ENCODE measurements at places on chromosomes 5 and 9. TPM values are rescaled to one million over a fixed set of nuclear protein-coding genes. Genes with fewer than 3 reads are reported as not detected.

DNA sequence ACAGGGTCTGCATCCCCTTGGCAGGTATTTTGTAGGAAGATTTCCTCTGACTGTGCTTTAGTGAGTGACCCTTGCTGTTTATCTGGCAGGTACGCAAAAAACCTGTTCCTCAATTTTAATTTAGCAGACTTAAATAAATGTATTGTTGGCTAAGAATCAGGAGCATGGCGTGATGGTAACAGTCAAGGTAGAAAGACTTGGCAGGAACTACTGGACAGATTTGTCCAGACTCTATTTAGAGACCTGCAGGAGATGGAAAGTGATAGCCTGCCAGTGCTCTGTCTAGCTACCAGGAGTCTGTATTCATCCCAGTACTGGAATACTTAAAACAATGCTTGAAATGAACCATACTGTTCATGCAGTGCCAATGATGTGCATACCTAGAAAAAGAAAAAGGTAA, 78.8 kb upstream of the MAST4 start:
- DNase-seq, result no peak

- DNase-seq, result peak; percentile 9
These were observed 162.9 kb downstream of the NXNL2 start for GRCh38 chr9:88697764-88698432.

ORM2 gene
- not detected for total RNA-seq

GRCh38 chr5:87268126-87268969, 665 bp downstream of the RASA1 start:
- peak; percentile 63 for DNase-seq

DNA sequence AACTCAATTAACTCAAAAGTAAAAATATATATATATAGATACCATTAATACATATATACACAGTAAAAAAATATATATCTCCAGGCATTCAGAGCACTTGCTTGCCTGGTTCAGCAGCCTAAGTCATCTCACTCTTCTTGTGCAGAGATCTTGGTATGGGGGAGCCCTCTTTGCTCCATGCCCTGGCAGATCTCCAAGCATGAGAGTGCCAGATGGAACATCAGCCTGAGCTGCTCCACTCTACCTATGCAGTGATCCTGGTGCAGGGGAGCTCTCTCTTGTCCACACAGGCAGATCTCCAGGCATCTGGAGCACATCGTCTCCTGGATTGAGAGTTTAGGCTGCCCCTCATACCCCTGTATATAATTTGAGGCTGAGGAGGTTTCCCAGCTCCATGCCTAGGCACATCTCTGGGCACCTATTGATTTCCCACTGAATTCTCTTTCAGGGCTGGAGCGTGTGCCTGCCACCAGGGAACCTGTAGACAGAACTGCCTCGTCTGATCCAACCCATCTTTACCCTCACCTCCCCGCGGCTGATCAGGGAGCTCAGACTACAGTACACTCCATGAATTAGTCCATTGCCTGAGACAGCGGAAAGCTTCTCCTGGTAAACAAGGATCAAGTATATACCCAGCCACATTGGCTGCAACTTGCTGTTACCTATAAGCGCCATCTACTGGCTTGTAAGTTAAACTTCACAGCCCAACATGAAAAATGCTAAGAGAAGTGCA, 342.4 kb upstream of the GRIA1 start:
- peak; percentile 72 for DNase-seq

DNA sequence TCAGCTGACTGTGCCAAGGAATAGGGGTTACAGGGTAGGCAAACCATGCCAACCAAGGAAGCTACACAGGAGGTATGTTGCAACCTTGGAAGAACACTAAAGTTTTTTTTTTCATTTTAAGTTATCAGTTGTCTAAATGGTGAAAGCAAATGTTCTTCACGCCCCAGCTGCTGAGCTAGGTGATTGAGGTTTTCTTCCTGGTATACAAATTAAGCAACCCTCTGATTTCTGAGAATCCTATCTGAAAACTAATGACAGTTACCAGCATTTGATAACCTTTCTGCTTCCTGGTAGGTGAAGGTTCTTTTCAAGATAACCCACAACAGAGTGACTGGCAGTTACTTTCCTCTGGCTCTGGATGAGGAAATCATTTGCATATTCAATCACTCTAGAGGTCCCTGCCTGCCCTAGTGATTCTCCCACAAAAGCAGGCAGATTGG, 194.9 kb downstream of the ATP10B start:
- DNase-seq, result no peak

- DNase-seq, result no peak
These were observed 79.8 kb upstream of the MELK start for GRCh38 chr9:36492865-36493264.

GRCh38 chr5:169569513-169569912, 14.1 kb upstream of the SPDL1 start:
- DNase-seq, result no peak

AKNA gene
- 3.2 TPM for total RNA-seq

IRGM gene
- not detected for total RNA-seq

SLC34A3 gene
- 0.10 TPM for total RNA-seq

FBLL1 gene
- total RNA-seq, result 0.81 TPM

DNA sequence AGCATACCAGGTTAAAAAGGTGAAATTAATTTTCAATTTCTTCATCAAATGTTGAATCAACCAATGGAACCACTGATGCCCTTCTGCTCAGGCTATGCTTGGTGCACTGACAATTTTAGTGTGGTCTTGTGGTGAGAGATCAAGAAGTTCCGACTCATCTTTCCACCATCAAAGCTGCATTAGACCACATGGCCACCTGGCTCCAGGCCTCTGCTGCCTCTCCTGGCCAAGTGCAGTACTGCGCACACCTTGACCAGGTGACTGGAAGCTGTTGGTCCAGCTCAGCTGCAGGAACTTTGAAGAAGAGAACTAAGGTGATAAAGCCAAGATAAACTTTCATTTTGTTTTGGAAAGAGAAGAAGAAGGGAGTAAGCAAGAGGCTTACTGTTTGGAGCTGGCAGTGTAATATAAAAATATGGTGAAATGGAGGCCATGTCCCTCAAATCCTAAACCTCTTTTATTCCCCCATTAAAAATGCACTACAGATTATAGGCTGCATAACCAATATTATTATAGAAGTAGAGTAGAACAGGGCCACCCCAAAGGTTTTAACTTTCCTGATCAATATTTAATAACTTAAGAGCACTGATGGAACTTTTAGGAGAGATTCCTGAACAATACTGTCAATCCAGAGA, 315.5 kb upstream of the C9orf72 start:
- peak; percentile 9 for DNase-seq

MYOT gene
- not detected for total RNA-seq

PCDHB11 gene
- 0.25 TPM for total RNA-seq

DNA sequence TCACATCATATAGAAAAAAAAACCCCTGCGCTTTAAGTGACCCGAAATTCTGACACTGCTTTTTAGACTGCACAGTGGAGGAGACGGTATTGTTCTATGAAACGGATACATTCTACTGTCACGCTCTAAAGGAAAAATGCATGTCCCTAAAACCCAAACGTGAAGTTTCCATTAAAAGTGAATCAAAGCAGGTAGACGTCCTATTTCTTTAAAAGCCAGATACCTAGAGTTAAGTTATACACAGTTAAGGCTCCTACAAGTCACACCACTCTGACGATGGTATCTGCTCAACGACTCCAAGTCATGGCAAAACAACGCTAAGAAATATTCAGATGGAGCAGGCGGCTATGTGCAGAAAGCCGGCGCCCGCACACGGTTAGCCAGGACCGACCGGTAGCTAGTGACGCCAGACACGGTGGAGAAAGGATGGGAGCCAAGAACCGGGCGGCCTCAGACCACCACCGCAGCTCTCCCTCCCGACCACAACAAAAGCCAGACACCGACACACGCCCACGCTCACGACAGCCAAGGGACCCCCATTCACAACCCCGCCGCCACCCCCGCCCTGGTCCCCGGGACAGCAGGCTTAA, 734 bp downstream of the SKP1 start:
- DNase-seq, result peak; percentile 39

APBA1 gene
- total RNA-seq, result 0.69 TPM

TRMT10B gene
- 3.6 TPM for total RNA-seq

GRCh38 chr5:40134883-40135520, 544.7 kb upstream of the PTGER4 start:
- DNase-seq, result no peak

DNA sequence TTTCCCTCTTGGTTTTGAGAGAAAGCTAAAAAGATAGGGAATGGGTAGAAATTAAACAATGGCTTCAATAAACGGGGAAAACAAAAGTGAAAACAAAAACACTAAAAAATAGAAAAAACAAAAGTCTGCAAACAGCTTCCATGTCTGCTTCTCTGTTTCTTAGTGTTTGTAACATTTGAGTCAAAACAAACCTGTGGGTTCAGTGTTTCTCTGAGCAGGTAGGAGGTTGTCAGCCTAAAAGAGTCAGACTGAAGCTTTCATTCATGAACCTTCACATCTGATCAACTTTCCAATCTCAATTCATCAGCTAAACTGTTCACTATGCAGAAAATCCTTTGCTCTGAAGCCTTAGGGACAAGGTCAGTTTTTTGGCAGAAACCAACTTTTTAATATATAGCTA, 102.5 kb upstream of the ADAMTS16 start:
- no peak for DNase-seq

GRCh38 chr9:18215626-18216025, 258.3 kb upstream of the ADAMTSL1 start:
- no peak for DNase-seq

PCDHA9 gene
- not detected for total RNA-seq

DNA sequence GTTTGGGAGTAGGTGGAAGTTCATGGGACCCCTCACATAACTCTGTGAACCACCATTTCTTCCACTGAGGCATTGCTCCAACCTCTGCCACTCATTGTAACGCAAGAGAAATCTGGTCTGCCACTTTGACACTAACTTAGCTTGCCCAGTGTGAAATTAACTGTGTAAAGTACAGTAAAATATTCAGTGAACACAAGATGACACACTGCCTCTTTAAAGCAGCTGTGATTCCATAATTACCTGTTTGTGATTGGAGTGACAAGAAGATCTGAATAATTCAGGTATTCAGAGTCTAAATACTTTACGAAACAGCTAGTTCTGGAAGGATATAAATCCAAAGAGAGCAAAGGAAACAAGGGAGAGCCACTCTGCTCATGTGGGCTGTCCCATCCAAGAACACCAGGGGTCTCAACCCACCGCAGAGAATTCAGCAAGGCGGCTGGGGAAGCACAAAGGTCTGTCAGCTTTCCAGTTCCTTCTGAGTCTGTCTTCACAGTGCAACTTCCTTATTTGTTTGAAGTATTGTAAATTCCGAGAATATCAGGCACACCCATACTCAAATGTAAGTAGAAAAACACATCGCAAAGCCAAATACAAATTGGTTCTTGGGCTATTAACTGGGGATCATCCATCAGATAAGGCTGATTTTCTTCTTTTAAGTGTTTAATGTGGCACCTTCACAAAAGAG, 86.9 kb downstream of the GNAQ start:
- DNase-seq, result no peak

DNA sequence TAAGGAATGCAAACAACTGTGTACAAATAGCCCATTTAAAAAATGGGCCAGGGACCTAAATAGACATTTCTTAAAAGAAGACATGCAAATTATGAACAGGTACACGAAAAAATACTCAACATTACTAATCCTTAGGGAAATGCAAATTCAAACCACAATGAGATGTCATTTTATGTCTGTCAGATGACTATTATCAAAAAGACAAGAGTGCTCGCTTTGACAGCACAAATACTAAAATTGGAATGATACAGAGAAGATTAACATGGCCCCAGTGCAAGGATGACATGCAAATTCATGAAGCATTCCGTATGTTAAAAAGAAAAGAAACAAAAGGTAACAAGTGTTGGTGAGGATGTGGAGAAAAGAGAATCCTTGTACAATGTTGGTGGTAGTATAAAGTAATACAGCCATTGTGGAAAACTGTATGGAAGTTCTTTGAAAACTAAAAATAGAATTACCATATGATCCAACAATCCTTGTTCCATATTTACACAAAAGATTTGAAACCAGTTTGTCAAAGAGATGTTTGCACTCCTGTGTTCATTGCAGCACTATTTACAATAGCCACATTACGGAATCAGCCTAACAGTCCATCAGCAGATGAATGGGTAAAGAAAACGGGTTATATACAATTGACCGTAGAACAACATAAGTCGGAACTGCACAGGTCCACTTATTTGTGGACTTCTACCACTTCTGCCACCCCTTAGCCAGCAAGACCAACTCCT, 47.2 kb upstream of the PCAT7 start:
- DNase-seq, result no peak

- DNase-seq, result peak; percentile 4
These were observed 34.1 kb downstream of the CFAP77 start for GRCh38 chr9:132443951-132444607.

DNA sequence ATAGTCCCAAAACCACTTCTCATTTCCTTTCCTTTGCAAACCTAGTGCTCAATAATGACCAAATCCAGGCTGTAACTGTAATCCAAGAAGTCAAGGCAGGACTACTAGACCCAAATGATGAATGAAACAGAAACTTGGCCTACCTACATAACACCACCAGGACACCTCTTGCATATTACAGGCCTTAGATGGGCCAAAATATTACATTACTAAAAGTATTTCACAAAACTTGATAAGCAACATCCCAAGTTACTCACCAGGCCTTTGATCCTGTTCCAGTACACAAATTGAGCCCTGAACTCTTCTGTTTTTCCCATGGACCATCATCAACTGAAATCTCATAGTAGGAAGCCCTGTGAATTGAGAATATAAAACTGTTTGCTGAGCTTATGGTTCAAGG, 34.8 kb downstream of the NADK2 start:
- DNase-seq, result no peak

LMBRD2 gene
- 10.3 TPM for total RNA-seq

GRCh38 chr5:89908876-89909275, 500.7 kb downstream of the CETN3 start:
- no peak for DNase-seq

GRCh38 chr5:4833104-4833738, 306.9 kb upstream of the ADAMTS16 start:
- no peak for DNase-seq

FRRS1L gene
- total RNA-seq, result 0.05 TPM

MYOZ3 gene
- total RNA-seq, result 0.34 TPM

TIMD4 gene
- not detected for total RNA-seq

DNA sequence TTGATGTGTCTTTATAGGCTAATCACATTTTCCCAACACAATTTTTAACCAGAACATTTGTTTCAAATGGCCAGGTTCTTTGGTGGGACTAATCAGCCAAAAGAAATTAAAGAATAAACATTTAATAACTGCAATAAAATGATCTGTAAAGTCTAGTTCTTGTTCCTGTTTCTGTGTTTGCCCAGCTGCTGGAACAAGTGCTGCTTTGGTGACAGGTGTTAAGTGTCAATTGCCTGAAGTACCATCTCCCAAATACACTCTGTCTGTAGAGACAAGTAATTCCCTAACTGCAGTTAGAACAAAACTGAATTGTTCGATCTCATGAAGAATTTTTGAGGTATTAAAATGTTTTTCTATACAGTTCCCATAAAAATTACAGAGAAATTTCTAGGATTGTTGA, 402.3 kb upstream of the CHD1 start:
- DNase-seq, result no peak

GRCh38 chr9:20355022-20355421, 267.3 kb downstream of the MLLT3 start:
- DNase-seq, result no peak

VLDLR gene
- 9.2 TPM for total RNA-seq

Measured in M059J (cell line).